ENCODE measurements at places on chromosomes 5 and 9.

DNA sequence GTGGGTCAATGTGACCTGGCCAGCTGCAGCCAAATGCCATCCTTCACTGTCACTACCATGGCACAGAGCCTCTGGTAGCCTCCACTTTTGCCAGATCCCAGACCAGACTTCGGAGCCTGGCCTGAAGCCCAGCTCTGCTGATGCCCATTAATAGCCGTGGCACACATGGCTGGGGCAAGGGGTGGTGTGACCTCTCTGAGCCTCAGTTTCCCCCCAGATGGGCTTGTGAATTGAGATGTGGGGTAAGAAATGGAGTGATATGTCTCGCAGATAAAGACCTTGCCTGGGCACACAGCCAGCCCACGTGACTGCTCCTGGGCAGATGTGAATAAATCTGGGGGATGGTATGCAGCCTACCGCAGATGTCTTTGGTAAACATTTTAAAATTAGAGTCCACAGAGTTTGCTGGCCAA, 13.9 kb downstream of the SUSD3 start:
- DNase-seq = peak; percentile 72

- DNase-seq = no peak
Measured at GRCh38 chr5:151541571-151541970, 49.6 kb downstream of the FAT2 start.

- DNase-seq = no peak
Measured at GRCh38 chr5:170337045-170337733, 39.6 kb upstream of the LCP2 start.

- DNase-seq = no peak
Measured at GRCh38 chr9:87167582-87167981, 220.3 kb upstream of the GAS1 start.

DNA sequence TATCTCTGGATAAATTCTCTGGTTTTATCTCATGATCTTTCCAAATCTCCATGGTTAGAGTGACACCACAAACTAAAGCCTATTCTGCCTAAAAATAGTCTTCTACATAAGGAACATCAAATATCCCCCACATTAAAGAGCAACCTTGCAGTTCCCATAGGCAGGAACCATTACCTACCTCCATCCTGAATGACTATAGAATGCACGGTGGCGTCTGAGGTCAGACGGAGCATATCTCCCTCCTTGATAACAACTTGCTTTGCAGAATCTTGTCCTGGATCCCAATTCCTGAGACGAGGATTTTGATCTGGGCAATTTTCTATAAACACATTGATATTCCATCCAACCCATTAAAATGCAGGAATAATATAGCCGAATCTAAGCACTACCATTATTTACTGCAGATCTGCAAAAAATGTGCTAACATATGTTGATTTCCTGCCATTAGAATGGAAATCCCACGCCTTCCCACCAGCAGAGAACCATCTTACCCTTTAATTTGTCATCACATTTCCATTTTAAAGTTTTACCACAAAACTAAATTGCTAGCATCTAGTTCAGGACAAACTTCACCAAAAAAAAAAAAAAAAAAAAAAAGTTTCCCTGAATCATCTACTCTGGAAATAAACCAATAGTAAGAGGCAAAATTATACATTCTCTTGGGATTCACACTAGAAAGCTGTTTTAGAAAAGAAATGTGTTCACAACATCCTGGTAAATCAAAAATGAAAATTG, 22.1 kb downstream of the CEMIP2 start:
- no peak for DNase-seq

GRCh38 chr9:131402738-131403492, 9.0 kb downstream of the PRRC2B start:
- DNase-seq = peak; percentile 94

DNA sequence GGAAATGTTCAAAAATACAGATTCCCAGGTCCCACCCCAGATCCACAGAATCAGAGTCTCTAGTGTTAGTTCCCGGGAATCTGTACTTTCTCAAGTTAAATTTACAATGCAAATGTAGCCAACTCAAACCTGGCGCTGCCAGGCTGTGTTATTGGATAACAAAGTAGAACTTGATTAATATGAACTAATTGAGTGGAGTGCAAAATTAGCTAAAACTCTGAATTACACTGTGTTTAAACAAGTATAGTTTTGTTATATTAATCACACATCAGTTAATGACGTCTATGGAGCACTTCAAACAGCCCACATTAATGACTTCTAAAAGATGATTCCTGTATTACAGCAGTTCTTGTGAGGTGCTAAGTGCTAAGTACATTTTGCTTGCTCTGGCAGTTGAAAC, 32.4 kb upstream of the CYFIP2 start:
- no peak for DNase-seq

- DNase-seq = no peak
Measured at GRCh38 chr5:1669276-1670155, 130.1 kb downstream of the MRPL36 start.

DNA sequence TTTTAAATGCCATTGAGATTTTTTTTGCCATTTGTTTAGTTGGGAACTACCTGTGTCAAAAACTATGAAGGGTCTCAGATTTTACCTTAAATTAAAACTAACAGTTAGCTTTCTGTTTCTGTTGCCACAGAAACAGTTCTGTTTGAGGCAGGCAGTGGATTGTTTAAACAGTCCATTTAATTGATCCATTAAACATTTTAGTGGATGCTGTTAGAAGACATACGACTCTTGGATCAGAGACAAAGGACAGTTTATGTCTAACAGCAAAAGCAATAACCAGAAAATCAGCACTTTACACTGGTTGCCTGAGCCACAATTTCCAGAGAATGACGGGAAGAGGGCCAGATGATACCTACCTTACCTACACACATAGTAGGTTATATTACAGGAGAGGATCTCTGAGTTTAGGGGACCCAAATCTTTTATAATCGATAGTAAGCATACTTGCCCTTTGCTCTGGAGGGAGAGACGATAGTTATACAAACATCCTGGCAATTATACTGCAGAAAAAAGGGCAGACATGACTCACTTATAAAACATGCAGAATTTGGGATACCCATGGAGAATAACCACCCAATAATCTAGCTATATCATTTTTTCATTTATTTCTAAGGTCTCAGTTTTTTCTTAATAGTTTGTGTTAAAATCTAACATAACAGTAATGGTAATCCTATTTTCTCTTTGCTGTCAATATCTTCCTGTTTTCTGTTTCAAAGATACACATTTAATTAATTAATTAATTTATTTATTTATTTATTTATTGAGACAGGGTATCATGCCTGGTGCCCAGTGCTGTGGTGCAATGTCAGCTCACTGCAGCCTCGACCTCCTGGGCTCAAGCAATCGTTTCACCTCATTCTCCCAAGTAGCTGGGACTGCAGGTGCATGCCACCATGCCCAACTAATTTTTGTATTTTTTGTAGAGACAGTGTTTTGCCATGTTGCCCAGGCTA, 136.7 kb upstream of the TNFAIP8 start:
- DNase-seq = peak; percentile 12

- DNase-seq = no peak
Measured at GRCh38 chr5:154325566-154325965, 120.2 kb upstream of the SAP30L start.

- peak; percentile 94 for DNase-seq
Measured at GRCh38 chr9:127122176-127123063, at the start of gene ANGPTL2. ANGPTL2 (minus strand) TSS chr9:127122635; CDS start chr9:127108731, 13,904 bp downstream.

DNA sequence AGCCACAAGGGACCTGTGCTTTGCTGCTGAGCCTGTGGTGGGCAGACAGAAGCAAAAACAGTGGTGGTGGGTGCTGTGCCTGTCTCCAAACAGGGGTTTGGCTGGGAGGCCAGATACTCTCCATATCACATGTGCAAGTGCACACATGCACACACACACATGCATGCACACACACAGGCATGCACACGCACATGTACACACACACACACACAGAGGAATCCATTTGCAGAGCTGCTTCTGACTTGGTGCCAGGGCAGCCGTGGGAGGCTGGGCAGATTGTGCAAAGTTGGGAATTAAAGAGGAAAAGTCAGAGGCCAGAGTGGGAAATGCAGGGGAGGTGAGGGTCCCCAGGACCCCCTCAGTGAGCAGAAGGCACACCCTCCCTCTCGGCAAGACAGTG, 71.3 kb downstream of the NTNG2 start:
- no peak for DNase-seq

DNA sequence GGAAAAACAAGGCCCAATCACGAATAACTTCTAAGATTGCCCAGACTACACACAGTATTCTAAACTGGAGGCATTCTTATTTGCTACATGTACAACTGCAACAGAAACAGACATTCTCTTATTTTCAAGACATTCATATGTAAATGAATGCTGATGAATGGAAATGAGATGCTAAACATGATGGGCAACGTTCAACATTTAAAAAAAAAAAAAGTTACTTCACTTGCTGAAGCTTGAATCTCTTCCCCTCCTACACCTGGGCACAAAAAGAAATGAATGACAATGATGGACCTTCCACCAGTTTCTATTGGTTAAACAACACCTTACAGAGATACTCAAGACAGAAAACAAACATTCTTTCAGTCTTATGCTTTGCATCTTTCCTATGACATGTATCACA, 160.5 kb downstream of the BNC2 start:
- DNase-seq = no peak

GRCh38 chr5:83149671-83150070, 72.3 kb downstream of the XRCC4 start:
- DNase-seq = peak; percentile 47

- peak; percentile 85 for DNase-seq
Measured at GRCh38 chr5:75588666-75589065, 22.6 kb upstream of the ANKDD1B start.

GRCh38 chr5:101678481-101679193, 617.4 kb downstream of the SLCO4C1 start:
- peak; percentile 61 for DNase-seq

GRCh38 chr9:134198791-134199190, 34.4 kb upstream of the RNU6ATAC start:
- DNase-seq = no peak

- DNase-seq = no peak
Measured at GRCh38 chr9:117409321-117409720, 5.5 kb downstream of the ASTN2 start.

GRCh38 chr5:150155258-150156026, at the start of gene PDGFRB:
PDGFRB (minus strand) TSS chr5:150155845; CDS start chr5:150137047, 18,798 bp downstream.
- peak; percentile 97 for DNase-seq

DNA sequence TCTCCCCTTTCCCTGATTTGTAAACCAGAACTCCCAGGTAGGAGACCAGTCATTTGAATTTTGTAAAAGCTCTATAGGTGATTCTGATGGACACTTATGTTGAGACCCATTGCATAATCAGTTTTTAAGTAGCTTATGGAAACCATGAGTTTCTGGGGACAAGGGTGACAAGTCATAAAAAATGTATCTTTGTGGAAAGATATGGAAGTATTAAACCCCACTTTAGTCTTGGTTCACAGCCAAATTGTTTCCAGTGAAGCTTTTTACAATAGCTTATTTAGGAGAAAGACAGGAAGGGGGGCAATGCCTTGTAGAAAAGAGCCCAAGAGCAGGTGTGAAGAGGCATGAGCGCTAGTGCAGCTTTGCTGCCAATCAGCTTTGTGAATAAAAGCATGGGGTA, 453 bp upstream of the CCL28 start:
- no peak for DNase-seq

GRCh38 chr9:119477197-119477596, 108.0 kb upstream of the BRINP1 start:
- no peak for DNase-seq

- peak; percentile 93 for DNase-seq
Measured at GRCh38 chr5:113294311-113295110, 140.3 kb downstream of the TSSK1B start.

DNA sequence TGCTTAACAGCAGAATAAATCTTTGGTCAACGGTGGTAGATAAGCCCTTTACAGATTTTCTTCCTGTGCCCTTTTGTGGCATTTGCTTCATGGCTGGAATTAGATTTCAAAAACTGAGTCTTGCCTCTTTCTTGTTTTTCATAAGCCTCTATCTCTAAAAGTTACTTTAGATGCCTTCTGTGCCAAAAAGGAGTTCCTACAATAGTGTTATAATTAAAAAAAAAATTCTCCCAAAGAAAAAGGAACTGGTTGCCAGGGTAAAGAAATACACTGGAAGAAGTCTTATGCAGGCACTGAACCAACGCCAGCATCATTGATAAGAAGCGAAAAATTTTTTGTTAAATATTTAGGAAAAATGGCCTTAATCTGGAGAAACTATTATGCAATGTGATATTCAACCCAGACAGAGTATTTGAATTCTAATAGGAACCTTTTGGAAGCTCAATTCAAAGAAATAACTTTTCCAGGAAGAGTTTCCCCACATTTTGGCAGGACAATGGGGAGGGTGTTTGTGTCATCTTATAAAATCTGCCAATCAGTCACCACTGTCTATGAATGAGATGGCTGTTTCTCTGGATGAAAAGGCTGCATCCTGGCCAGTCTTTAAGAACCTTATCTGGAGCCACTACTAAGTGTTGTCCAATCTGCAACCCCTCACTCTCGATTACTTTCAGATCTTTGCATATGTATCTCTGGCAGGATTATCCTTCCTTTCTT, 608.1 kb downstream of the PDE4D start:
- DNase-seq = no peak

GRCh38 chr5:77867914-77868313, 91.8 kb upstream of the TBCA start:
- no peak for DNase-seq

DNA sequence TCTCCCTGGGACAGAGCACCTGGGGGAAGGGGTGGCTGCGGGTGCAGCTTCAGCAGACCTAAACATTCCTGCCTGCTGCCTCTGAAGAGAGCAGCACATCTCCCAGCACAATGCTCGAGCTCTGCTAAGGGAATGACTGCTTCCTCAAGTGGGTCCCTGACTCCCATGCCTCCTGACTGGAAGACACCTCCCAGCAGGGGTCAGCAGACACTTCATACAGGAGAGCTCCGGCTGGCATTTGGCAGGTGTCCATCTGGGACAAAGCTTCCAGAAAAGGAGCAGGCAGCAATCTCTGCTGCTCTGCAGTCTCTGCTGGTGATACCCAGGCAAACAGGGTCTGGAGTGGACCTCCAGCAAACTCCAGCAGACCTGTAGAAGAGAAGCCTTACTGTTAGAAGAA, 77.2 kb downstream of the SLCO6A1 start:
- no peak for DNase-seq

GRCh38 chr5:133926489-133927299, 41.7 kb downstream of the C5orf15 start:
- no peak for DNase-seq

GRCh38 chr9:122222791-122223190, 6.0 kb downstream of the LHX6 start:
- DNase-seq = no peak

DNA sequence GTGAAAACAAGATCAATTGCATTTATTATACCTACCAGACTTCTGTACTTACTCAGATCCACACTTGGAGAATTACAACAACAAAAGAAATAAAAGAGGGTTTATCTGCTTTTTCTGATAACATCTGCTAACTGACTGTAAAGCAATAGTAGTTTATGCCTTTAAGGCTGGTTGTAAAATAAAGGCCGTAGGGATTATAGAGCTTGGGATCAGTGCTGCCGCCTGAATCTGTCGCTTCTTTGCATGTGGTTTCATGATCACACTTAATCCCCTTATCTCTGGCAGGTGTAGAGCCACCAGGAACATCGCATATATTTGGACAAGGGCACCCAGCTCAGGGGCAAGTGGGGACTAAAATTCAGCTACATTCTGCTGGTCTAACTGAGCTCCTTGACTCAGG, 146.7 kb downstream of the CCDC192 start:
- no peak for DNase-seq

- no peak for DNase-seq
Measured at GRCh38 chr9:14247577-14247976, 66.4 kb downstream of the NFIB start.

GRCh38 chr9:115524453-115525059, 406.6 kb upstream of the TNC start:
- peak; percentile 87 for DNase-seq
